ENCODE measurements at places on chromosomes 2 and 18.
A peak's percentile ranks its signal among the peaks of the same experiment; 100 is the strongest.

- no peak for DNase-seq
Measured at GRCh38 chr2:169363560-169364150, 1.3 kb upstream of the LRP2 start.

GRCh38 chr2:239383759-239384156 lies 17.1 kb downstream of the HDAC4 start:
- no peak for DNase-seq

- DNase-seq: no peak
Measured at GRCh38 chr2:3745920-3746319, 42.5 kb downstream of the DCDC2C start.

- no peak for DNase-seq
Measured at GRCh38 chr2:105782646-105783045, 37.9 kb downstream of the NCK2 start.

- DNase-seq: no peak
Measured at GRCh38 chr2:221605751-221606240, 33.7 kb upstream of the EPHA4 start.

- peak; percentile 20 for DNase-seq
Measured at GRCh38 chr18:53380063-53380639, 844.3 kb downstream of the MBD2 start.

- DNase-seq: no peak
Measured at GRCh38 chr2:217851191-217852020, 151.4 kb downstream of the TNS1 start.

GRCh38 chr2:206422493-206422892 lies 20.8 kb upstream of the ADAM23 start:
- DNase-seq: peak; percentile 62

DNA sequence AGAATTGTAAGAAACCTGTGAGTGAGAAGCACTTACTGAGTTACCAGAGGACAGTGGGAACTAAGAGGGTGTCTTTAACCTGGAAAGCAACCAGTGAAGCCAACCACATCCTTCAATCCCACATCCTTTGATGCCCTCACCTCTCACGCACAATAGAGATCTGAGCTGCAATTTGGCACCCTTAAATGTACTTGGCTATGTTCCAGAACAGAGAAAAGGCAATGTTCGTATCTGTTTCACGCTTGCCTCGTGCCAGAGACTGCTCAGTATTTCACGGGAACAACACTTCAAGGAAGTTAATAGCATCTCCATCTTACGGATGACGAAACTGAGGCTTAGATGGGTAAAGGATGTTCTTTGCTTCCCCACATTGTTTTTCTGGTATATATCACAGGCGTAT lies 167.4 kb downstream of the DPP10 start:
- DNase-seq: no peak

- no peak for DNase-seq
Measured at GRCh38 chr2:129733041-129733440, 246.4 kb upstream of the RAB6C start.

GRCh38 chr2:66442516-66443185 lies 7.7 kb downstream of the MEIS1 start:
- no peak for DNase-seq

GRCh38 chr2:45901468-45902032 lies 250.1 kb downstream of the PRKCE start:
- no peak for DNase-seq

GRCh38 chr2:134705861-134706586 lies 12.8 kb downstream of the TMEM163 start:
- DNase-seq: no peak

DNA sequence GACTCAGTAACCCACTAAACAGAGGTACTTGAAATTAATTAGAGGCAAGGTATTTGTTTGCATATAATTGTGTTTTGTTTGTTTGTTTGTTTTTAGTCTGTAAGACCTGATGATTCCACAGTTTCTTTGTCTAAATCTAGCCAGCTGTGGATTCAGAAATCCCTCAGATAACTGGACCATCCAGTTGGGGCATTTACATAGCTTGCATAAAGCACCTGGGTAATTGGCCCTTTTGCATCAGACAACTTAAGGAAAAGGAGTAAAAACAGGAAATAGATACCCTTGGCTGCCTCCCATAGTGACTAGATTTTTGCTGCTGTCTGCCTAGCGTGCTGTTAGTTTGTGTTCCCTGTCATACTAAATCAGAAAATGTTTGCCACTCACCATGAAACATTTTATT lies 46.6 kb upstream of the XIRP2 start:
- no peak for DNase-seq

DNA sequence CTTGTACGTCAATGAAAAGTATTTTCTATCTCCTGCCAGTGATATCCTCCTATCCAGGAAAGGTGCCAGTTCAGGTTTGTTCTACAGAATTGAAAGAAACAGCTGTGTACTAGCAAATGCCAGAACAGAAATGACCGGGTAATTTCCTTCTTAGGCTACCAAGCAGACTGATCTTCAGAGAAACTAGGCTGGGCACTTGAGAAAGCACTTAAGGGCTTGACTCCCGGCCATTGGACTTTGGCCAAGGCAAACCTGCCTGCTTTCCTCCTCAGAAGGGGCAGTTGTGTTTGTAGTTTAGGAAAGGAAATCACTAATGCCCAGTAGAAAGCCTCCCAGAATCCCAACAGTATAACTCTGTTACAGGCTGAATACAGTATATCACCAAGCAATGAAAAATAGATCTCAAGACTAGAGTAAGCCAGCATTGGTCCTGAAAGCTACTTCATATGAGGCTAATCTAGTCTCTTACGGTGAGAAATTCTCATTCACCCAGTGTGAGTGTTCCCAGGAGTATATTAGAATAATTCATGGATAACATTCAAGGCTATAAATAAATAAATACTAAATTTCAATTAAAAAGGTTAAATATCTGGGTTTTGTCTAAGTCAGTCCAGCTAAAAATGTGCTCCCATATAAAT lies 43.0 kb upstream of the COL5A2 start:
- peak; percentile 69 for DNase-seq

DNA sequence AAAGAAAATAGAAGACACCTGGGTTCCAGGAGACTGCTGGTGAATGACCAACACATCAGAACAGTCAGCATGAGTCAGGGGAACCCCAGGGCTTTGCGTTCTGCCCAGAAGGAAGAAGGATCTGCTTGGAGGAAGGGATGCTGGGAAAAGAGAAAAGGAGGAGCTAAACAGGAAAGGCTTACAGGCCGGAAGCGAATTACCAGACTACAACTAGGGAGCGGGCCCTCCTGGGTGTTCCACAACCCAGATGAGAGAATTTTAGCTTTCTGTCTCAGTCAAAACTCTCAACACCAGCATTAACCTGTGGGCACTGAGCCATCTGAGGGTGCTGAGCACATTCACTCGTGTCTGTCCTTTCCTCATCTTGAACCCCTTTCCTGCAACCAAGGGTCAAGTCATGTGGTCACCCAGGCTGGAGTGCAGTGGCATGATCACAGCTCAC lies 19.2 kb downstream of the CDC42EP3 start:
- DNase-seq: peak; percentile 99

DNA sequence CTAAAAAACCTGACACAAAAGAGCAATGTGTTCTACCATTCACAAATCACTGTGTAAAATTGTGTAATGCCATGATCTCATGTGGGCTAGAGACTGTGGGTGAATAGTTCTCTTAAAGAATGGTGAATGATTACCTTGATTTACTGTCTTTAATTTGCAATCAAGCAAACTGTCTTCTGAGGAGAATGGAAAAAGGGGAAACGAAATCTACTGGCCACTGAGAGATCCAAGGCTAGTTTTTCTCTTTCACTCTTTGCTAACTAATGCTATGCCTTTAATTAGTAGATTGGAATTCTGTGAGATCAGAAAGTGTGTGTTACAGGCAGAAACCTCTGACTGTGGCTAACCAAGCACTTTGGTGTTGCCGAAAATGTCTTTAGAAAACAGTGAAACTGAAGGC lies 422.7 kb downstream of the TGIF1 start:
- DNase-seq: no peak

GRCh38 chr18:52596748-52597435 lies 256.9 kb downstream of the DCC start:
- DNase-seq: no peak

DNA sequence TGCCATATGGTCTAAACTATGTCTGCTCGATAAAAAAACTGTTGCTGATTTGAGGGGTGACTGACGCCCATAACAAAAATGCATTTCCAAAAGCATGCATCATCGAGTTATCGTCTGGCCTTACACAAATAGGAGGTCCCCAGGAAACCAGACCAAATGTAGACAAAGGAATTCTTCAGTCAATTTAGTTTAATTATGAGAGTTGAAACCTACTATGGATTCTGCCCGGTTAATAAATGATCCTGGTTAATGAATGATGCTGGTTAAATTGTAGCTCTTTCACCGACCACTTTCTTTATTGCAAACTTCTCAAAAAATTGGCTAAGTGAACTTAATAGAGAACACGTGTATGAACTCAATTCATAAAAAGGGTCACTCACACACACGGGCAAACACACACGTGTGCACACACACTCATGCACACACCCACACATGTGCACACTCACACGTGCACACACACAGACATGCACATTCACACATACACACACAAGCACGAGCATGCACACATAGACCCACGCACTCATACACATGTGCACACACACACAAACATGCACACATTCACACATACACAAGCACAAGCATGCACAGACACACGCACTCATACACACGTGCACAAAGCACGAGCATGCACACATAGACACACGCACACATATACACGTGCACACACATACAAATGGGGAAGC lies 59.0 kb upstream of the SALL3 start:
- DNase-seq: no peak

DNA sequence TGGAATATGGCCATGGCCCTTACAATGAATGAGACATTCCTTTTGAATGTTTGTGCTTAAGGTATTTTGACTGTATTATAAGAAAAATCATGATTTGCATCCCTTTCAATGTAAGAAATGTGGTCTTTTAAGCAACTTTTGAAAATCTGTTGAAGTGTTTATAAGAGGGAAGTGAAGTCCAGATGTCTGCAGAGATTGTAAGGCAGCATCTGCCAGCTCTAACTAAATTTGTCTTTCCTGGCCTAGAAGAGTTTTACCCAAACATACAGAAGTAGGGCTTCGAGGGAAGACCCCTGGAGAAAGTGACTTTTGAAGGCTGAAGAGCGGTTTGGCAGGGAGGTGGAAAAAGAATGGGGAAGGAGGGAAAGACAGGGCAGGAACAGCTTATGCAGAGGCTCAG lies 12.2 kb downstream of the EML6 start:
- DNase-seq: no peak

DNA sequence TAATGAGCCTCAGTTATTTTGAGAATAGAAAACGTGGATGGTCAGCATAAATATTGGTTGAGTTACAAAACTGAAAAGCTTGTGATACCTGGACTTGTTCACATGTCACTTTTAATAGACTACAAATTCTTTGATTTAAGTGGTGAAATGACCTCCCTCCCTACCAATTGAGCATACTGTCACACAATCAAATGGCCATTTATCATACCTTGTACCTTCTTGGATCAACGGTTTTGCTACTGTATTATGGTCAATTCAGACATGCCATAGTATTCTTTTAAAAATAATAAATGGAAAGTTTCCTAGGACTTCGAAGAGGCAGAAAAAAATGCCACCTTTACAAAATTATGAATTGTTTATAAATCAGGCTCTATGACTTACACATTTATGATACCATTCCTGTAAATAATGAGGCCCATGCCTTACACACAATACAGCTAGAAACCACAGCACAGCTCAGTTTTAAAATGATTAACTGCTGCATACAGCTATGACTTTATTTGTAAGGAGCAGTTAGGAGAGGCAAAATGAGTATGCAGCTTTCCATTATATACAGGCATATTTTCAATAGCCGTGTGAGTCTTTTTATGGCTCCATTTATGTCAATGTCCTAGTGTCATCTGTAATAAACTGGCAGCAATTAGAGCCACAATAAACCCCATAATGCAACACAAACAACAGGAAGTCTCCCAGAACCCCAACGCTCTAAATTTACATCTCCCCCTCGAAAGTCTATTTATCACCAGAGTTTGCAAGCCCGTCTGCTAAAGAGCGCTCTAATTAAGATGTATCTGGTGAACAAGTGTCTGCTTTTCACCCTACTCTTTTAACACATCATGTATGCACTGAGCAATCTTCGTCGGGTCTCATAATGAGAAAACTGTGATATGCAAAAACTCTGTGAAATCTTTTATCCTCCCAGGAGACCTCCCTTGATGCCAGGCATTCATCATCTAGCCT lies 176.1 kb downstream of the ZNF521 start:
- DNase-seq: no peak

DNA sequence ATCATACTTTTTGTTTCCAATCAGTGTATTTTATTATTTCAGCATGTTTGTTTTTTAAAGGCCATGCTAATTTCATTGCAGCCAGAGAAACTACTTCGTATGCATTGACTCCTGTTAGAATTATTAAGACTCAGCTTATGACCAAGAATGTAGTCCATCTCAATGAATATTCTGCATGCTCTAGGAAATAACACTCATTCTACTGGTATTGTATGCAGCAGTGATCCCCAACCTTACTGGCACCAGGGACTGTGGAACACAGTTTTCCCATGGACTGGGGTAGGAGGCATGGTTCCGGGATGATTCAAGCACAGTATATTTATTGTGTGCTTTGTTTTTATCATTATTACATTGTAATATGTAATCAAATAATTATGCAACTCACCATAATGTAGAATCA lies 356.9 kb downstream of the DSEL start:
- DNase-seq: no peak

DNA sequence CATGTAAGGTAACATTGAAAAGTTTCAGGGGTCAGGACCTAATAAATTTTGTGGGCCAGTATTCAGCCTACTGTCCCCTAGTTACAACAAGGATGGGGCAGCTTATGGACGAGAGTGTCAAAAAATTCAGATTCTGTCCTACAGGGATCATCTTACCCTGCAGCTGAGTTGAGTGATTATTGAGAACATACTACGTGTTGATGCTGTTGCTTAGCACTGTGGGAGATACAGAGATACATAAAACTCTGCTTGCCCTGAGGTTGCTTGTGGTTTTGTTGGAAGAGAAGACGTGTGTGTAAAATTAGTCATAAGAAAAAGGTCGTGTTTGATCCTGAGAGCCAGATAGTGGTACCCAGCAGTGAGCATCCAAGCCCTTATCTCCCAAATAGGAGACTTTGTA lies 253.2 kb downstream of the NEDD4L start:
- DNase-seq: no peak

DNA sequence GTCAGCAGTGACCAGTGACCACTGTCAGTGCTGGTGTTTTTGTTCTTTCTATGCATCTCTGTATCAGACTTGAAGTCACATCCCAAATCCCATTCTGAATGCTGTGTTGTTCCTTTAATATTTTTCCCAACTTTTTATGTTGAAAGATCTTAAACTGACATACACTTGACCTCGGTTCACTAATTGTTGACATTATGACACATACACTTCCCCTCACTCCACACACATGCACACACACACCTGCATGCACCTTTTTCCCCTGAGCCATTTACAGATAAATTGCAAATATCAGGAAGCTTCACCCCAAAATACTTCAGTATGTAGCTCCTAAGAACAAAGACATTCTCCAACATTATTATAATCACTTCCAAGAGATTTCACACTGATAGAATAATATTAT lies 62.4 kb downstream of the CFAP221 start:
- no peak for DNase-seq
